Naive thymus-derived CD4-positive, alpha-beta T cell (primary cell): ENCODE measurements at places on chromosomes 4 and X. TPM values are rescaled to one million over a fixed set of nuclear protein-coding genes. Genes with fewer than 3 reads are reported as not detected.

Gene BEX1
- polyA plus RNA-seq = 0.25 TPM

Gene HSFX2
- not detected for polyA plus RNA-seq

DNA sequence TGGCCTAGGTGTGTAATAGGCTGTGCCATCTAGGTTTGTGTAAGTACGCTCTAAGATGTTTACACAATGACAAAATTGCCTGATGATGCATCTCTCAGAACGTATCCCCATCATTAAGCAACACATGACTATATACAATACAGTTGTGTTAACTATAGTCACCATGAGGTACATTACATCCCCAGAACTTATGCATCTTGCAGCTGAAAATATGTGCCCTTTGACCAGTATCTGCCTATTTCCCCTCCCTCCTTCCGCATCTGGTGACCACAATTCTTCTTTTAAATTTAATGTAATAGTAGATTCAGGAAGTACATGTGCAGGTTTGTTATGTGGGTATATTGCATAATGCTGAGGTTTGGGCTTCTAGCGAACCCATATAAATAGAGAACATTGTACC lies 239.8 kb upstream of the IL1RAPL1 start:
- no peak for DNase-seq

Gene HTRA3
- polyA plus RNA-seq = not detected

Gene CT45A10
- not detected for polyA plus RNA-seq

GRCh38 chr4:95044324-95044837 lies 286.6 kb downstream of the BMPR1B start:
- no peak for DNase-seq
